Activated naive CD4-positive, alpha-beta T cell (primary cell): ENCODE measurements at places on chromosomes 1 and 21.

DNA sequence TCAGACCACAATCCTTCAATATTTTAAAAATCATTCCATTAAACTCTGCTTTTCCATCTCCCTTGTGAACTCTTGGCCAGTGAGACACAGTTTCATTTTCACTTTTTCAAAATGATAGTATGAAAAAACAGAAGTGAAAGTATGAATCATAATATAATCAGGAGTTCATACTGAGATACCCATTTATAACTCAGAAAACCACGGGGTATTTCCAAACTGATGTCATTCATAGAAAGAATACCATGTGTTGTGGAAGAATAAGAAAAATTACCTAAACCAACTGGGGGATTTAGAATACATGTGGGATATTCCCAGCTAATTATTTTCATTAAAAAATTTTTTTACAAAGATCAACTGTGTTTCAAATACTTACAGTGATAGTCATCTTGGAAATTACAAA lies 149.9 kb downstream of the MRPL39 start:
- DNase-seq: no peak

- no peak for DNase-seq
These were observed 171.4 kb upstream of the GORAB start for GRCh38 chr1:170360601-170361000.

DNA sequence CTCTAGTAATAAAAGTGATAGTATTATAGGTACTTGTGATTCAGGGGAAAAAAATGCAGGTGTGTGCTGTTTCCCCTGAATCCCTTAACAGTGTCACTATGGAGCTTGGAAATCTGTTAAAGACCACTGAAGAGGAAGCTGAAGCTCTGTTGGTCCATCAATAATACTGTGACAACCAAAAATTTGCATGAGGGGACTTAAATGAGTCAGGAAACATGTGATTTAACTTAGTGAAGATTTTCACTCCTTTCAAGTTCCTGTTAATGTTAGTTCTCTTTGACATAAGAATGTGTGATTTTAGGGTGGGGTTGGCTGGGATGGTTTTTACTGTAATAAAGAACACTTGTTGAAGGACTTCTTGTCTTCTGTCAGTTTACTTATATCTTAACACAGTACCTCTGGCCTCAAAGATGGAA lies 32.0 kb downstream of the VANGL2 start:
- no peak for DNase-seq

DNA sequence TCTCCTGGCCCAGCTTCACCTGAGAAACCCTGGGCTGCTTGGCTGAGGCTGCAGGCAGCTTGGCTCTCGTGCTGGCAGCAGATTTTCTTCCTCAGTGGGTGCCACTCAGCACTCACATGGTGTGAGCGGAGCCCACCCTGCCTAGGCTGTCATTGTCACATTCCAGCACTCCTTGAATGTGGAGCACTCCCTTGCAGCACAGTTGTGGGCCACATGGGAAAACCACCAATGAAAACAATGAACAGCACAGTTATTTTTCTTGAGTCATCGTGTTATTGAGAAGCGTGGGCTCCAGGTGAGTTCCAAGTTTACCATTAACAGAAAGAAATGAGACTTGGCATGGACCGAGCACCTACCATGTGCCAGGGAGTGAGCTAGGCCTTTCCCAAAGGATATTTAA lies 27.2 kb upstream of the TRIM67 start:
- no peak for DNase-seq

DNA sequence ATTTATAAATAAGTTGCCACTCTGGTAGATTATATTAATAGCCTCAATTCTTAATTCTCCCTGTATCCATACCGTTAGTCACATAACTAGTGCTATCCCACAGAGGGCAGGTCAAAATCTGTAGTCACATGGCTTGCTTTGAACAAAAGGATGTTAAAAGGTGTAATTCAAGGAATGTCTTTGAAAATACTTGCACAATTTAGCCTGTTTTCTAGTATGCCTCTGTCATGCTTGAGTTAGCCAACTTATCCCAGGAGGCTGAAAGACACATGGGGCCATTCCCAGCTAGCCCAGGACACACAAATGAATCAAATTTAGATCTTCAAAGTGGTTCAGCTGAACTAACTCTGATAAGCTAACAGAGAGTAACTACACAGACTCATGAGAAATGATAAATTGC lies 758.5 kb upstream of the NEGR1 start:
- no peak for DNase-seq

- DNase-seq: no peak
These were observed 62.8 kb downstream of the TOR3A start for GRCh38 chr1:179144626-179145025.

- no peak for DNase-seq
These were observed 22.2 kb downstream of the TUT4 start for GRCh38 chr1:52530563-52531144.

- DNase-seq: no peak
These were observed 1.3 kb upstream of the RC3H1 start for GRCh38 chr1:174023440-174023839.

DNA sequence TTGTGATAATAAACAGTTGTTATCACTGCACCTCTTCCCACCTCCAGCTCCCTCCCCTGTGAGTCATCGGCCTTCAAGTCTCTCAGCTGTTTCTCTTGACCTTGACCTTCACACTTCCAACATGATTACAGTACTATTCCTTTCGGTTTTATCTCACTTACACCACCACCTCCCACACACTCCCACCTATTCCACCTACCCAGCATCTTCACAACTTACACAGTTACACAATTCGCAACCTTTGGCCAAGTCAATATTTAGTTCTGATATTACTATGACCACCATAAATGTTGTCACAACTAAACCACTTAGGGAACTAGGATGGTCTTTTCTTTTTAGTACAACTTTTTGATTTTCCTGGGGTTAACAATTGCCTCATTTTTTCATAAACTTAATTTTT lies 60.2 kb downstream of the RIPK4 start:
- no peak for DNase-seq

- no peak for DNase-seq
These were observed 19.5 kb downstream of the FAAH start for GRCh38 chr1:46413596-46413985.

- no peak for DNase-seq
These were observed 67.4 kb downstream of the RGS18 start for GRCh38 chr1:192225703-192226102.

DNA sequence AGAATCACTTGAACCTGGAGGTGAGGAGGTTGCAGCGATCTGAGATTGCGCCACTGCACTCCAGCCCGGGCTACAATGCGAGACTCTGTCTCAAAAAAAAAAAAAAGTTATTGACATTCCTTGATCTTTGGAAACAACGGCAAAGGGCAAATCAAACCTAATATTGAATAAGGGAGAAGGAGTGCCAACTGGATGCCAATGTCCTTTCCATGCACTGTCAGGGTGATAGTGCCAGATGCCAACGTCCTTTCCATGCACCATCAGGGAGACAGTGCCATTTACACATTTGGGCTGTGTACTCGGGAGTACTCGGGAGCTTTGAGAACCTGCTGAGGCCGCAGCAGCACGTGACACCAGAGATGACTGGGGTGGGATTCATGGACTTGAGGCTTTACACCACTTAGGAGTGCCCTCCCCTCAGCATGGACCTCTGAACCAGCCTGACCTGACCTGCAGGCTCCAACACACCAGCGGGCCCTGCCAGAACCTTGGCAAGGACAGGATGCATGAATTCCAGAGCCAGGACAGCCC lies 34.5 kb upstream of the SOD1 start:
- no peak for DNase-seq

DNA sequence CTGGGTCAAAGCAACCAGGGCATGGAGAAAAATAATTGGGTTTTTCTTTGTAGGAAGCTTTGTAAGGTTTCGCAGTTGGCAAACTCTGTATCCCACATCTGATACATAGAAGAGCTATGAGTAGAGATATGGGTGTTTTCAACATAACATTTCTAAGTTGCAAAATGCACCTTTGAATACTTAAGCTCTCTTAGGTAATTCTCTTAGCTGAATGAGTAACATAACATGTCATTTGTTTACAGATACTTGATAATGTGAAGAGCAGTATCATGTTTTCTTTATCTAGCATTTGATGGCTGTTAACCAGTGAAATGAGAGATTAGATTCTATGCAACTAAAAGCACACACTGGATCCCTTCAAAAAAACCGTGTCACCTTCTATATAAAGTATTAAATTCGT lies 21.6 kb downstream of the RAVER2 start:
- no peak for DNase-seq

GRCh38 chr21:45348591-45349327 lies 56.2 kb upstream of the COL18A1 start:
- DNase-seq: no peak

- DNase-seq: no peak
These were observed 13.4 kb upstream of the PEF1 start for GRCh38 chr1:31657972-31658510.

- DNase-seq: no peak
These were observed 210.4 kb upstream of the CSF3R start for GRCh38 chr1:36693161-36693525.

DNA sequence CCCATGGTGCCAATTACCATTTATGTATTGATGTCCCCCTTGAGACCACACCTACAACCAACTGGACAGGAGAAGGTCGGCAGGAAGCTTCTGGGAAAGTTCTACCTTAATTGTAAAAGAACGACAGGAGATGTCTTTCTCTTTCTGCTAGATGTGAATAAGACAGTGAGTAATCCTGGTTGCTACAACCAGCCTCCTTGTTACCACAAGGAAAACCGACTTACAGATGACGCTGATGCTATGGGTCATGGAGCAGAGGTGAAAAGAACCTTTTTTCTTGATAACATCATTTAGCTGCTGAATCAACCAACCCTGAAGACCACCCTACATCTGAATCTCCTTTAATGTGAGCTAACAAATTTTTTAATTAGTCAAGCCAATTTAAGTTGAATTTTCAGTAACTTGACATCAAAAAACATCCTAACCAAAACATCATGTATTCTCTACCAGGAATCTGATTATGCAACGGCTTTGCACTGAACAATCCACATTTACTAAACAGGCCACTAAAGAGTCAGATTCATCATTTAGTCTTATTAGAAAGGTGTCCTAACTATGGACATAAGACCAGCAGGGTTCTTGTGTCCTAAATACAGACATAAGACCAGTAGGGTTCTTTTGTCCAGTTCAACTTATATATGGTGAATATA lies 23.0 kb downstream of the RGS2 start:
- DNase-seq: no peak

DNA sequence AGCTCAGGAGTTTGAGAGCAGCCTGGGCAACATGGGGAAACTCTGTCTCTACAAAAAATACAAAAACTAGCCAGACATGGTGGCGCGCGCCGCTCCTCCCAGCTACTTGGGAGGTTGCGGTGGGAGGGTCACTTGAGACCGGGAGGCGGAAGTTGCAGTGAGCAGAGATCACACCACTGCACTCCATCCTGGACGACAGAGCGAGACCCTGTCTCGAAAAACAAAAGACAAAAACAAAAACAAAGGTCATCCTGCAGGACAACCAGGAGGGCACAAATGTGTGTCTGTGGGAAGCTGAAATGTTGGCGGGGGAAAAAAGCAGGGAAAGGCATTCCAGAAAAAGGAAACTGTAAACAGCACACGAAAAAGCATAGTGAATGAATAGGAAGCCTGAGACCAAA lies 104.1 kb upstream of the HNRNPU start:
- DNase-seq: no peak

DNA sequence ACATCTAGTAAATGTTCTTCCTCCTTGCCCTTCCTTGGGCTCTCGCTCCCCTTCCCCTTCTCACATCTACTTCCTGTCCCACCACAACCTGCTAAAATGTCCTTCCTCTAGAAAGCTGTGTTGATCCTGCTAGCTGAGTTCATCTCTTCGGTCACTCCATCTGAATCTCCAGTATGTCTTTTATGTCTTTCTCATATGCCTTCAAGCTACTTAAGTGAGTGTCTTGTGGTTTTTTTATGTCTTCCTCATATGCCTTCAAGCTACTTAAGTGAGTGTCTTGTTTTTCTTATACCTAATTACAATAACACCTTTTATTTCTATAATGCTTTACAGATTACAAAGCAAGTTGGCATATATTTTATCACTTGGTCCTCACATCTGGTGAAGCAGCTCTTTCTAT lies 33.9 kb downstream of the CSF1 start:
- no peak for DNase-seq

- DNase-seq: no peak
These were observed 45.5 kb upstream of the AIM2 start for GRCh38 chr1:159122005-159122621.

DNA sequence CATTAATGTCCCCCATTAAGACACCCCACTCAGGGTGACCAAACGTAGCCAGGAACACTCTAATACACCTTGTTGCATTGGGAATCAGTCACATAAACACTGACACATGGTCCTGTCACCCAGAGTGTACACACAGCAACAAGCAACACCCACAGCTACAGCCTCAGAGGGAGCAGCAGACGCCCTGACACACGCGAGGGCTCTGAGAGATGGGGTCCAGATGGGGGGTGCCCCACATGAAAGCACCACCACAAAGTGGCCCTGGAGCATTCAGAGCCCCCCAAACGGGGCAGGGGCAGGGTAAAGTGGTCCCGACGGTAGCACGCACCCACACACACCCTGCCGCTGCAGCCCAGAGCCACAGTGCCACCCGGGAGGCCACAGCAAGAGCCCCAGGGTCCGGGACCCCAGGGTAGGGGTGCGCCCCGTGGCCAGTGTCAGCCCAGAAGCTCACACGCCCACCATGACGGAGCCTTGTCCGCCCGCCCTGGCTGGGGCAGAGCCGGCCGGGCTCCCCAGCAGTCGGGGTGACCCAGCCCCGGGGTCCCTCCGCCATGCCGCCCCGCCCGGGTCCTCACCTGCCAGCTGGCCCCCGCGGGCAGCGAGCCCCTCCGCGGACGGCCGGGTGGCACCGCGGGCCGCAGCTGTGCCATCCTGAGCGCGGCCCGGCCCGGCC lies 47.3 kb downstream of the RAP1GAP start:
- DNase-seq: no peak

DNA sequence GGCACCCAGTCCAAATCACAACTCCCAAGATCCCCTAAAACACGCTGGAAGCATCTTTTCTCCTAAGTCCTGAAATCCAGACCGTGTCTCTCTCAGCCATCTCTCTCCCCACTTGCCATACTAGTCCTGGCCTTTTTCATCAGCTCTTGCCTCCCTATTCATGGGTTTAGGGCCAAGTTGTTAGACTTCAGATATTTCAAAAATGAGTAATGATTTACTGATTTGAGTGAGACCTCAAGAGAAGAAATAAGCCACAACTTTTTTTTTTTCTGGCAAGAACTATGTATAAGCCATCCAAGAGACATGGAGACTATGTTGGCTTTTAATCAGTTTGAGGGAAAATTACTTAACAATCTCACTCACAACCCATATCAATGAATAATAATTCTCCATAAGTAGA lies 62.5 kb downstream of the TBX15 start:
- DNase-seq: no peak

DNA sequence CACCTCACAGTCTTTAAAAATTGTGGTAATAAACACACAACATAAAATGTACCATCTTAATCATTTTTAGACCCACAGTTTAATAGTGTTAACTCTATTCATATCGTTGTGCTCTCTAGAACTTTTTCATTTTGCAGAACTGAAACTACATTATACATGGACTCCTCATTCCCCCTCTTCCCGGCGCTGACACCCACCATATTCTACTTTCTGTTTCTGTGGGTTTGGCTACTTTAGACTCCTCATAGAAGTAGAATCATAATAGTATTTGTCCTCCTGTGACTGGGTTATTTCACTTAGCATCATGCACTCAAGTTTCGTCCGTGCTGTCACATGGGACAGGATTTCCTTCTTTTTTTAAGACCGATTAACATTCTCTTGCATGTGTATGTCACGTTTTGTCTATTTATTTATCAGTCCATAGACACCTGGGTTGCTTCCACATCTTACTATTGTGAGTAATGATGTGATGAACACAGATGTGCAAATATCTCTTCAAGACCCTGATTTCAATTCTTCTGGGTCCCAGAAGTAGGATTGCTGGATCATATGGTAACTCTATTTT lies 62.9 kb upstream of the TMPRSS2 start:
- no peak for DNase-seq

GRCh38 chr1:84259376-84259775 lies 42.1 kb upstream of the SAMD13 start:
- DNase-seq: no peak
